Uterus (tissue), 4 donors: ENCODE measurements at places on chromosomes 1 and 21.

GRCh38 chr1:183092350-183092749, 69.1 kb downstream of the LAMC1 start:
- DNase-seq: no peak

GRCh38 chr21:45257673-45258341, 29.9 kb downstream of the POFUT2 start:
- DNase-seq: no peak

DNA sequence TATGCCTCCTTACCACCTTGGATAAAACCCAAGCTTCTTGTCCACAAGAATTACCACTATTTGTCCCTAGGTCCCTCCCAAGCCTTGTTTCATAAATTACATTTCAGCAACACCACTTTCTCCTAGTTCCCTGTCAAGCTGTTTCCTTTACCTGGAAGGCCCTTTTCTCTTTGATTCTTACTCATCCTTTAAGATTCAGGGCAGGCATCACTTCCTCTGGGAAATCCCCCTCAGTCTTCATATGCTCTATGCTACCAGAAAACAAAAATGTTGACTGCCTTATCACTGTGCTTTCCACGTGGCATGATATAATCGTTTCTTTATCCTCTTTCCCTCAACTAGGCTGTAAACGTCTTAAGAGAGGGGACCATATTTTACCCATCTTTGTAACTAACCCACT, 102.7 kb downstream of the LYST start:
- DNase-seq: no peak

- no peak for DNase-seq
Observed at GRCh38 chr1:199290186-199290585, 651.3 kb downstream of the PTPRC start.

GRCh38 chr1:230029244-230029941, 37.6 kb upstream of the GALNT2 start:
- no peak for DNase-seq

DNA sequence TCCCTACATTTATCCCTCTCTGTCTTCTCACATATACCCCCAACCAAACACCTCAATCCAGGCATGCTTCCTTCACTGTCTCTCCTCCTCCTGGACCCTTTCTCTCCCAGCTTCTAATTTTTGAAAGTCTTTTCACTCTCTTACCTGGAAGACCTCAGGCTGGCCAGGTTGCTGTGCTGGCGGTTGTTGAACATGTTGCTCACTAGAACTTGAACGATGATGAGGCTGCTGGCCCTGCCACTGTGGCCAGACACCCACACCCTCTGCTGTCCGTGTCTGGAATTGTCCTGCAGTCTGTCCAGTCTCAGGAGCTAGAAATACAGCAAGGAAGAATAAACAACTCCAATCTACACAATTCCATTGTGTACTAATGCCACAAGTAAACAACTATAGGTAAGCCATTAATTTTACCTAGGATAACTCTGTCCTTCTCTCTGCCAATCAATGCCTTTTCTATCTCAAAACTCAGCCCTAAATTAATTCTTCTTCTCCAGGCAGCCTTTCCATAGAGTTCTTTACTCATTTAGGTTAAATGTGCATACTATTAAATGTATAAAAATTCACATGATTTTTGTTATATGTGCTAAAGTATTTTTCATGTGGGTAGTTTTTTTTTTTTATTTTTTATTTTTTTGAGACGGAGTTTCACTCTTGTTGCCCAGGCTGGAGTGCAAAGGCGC, 5.1 kb upstream of the CTSK start:
- DNase-seq: peak; percentile 41

DNA sequence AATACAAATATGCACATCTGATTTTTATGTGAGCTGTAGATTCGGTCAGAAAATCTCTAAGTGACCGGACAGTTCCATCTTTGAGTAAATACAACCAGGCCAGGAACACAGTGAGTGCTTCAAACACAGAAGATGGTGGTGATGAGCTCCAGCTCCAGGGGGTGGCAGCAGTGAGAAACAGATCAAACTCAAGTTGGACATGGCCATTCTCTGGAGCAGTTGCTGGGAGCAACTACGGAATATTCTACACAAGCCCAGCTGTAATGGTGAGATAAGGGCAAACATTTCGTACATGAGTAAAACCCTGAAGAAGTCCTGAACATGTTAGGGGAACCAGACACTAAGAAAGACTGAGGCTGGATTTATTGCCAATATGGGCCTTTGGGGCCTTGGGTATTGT, 100.7 kb downstream of the BARHL2 start:
- DNase-seq: no peak

GRCh38 chr1:223710179-223711133, 1.9 kb upstream of the CAPN2 start:
- no peak for DNase-seq

GRCh38 chr1:172467446-172467845, 23.6 kb upstream of the PIGC start:
- no peak for DNase-seq

- DNase-seq: no peak
Observed at GRCh38 chr1:150535511-150536287, 13.5 kb upstream of the ADAMTSL4 start.
